Skin of body (tissue), 3 donors: ENCODE measurements at places on chromosomes 5 and 9. TPM values are rescaled to one million over a fixed set of nuclear protein-coding genes. Genes with fewer than 3 reads are reported as not detected.

PTGS1 gene
- 4.7 TPM for total RNA-seq

CRHBP gene
- total RNA-seq = 0.20 TPM

RALGPS1 gene
- 11.9 TPM for total RNA-seq

OBP2A gene
- not detected for total RNA-seq

LHX3 gene
- total RNA-seq = 0.10 TPM

XPA gene
- 14.2 TPM for total RNA-seq

DMRT3 gene
- total RNA-seq = not detected

C5orf34 gene
- total RNA-seq = 5.1 TPM

IL3 gene
- not detected for total RNA-seq

GFI1B gene
- total RNA-seq = 0.59 TPM

C5 gene
- 10.3 TPM for total RNA-seq

FGF10 gene
- 11.1 TPM for total RNA-seq

CA9 gene
- 2.2 TPM for total RNA-seq

GRIN1 gene
- 0.89 TPM for total RNA-seq
